ENCODE measurements at places on chromosomes 16 and 17. TPM values are rescaled to one million over a fixed set of nuclear protein-coding genes. Genes with fewer than 3 reads are reported as not detected.

The CD300LG gene
- 9.4 TPM for total RNA-seq

The SLFN12L gene
- 1.7 TPM for total RNA-seq

GRCh38 chr17:55053855-55054254 is 85.3 kb downstream of the STXBP4 start:
- DNase-seq, result no peak

- DNase-seq, result peak; percentile 84
Measured at GRCh38 chr16:4402439-4403132, 13.8 kb downstream of the CORO7 start.

GRCh38 chr16:84237994-84238750 is 1.6 kb downstream of the KCNG4 start:
- DNase-seq, result no peak

- DNase-seq, result no peak
Measured at GRCh38 chr16:11354407-11354732, 9.1 kb downstream of the RMI2 start.

GRCh38 chr16:30725418-30725792 is 22.8 kb upstream of the PHKG2 start:
- no peak for DNase-seq

The HOXB8 gene
- total RNA-seq, result not detected

The TP53I13 gene
- total RNA-seq, result 65.5 TPM

GRCh38 chr16:9061358-9061813 is 30.1 kb upstream of the HAPSTR1 start:
- DNase-seq, result no peak

The MYH1 gene
- 0.04 TPM for total RNA-seq

GRCh38 chr17:66627985-66628384 is 206.9 kb upstream of the CACNG5 start:
- DNase-seq, result no peak

DNA sequence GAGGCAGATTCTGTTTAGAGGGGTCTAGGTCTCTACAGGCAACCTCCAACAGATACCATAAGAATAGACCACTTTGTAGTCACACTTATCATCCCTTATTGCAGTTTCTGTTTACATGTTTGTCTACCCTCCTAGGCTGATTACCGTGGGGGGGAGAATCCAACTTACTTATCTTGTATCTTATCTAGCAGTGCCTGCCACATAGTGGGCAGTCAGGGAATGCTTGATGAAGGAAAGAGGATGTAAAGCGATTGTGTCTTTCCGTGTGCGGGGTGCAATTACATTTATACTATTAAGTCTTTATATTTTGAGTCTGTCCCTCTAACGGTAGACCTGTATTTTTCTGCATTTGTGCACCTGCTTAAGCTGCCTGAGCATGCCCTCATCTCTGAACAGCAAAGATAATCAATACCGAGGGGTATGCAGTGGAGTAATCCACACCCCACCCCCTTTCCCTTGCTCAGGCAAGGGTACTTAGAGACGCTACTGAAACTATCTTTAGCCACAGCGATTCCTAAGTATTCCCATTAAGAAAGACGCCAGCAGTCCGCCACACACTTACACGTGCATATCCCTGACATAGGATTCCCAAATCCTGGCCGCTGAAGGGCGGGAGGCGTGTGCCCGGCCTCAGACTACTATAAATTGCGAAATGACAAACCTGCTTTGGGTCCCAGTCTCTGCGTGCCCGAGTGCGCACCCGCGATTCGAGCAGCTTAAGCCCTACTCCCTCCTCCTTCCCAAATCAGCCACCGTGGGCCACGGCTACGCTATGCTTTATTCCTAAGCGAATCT is 635 bp upstream of the AATF start:
- DNase-seq, result no peak

DNA sequence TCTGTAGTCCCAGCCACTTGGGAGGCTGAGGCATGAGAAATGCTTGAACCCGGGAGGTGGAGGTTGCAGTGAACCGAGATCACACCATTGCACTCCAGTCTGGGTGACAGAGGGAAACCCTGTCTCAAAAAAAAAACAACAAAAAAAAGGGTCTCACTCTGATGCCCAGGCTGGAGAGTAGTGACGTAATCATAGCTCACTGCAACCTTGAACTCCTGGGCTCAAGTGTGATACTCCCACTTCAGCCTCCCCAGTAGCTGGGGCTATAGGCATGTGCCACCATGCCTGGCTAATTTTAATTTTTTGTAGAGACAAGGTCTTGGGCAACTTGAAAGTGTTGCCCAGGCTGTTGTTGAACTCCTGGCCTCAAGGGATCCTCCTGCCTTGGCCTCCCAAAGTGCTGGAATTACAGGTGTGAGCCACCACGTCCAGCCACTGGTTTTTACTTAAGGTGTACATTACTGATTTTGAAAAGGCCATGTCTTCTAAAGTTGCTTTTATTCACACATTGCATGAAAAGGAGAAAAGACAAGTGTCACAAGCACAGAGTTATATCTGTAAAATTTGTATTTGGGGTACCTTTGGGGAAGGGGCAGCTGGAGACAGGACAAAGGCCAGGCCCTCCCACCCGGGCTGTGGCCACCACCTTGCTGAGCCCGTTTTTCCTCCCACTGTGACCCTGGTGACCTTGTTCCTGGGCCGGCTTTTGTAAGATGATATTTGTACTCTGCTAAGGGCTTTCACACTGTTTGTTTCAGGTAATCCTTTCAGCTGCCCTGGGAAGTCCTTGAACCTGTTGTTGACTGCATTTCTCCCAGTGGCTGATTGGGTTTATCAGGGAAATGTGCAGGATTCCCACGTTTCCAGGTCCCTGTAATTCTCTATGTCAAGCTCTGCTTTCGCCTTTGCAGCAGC is 11.5 kb downstream of the GPT2 start:
- no peak for DNase-seq

- DNase-seq, result no peak
Measured at GRCh38 chr16:87382023-87382785, 1.4 kb downstream of the FBXO31 start.

GRCh38 chr17:71983828-71984227 is 137.0 kb upstream of the SOX9 start:
- DNase-seq, result no peak

DNA sequence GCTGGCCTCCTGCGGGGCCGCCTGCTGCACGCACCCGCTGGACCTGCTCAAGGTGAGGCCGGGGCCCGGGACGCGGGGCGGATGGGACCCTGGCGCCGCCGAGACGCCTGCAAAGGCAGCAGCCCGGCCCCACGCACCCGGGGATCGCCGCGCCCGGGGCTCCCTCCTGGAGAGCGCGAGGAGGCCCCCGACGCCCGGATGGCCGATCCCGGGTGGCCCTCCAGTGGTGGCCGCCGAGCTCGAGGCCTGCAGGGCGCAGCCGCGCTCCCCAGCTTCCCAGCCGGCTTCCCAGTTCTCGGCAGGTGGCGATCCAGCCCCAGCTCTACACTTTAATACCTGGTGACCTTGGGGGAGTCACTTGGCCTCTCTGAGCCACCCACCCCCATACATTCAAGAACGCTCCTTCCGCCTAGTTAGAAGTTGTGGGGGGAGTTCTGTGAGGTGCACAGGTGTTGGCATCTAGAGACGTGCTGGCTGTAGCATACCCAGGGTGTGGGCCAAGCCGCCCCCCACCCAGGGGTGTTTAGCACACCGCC is 452 bp downstream of the SLC25A10 start:
- DNase-seq, result no peak

DNA sequence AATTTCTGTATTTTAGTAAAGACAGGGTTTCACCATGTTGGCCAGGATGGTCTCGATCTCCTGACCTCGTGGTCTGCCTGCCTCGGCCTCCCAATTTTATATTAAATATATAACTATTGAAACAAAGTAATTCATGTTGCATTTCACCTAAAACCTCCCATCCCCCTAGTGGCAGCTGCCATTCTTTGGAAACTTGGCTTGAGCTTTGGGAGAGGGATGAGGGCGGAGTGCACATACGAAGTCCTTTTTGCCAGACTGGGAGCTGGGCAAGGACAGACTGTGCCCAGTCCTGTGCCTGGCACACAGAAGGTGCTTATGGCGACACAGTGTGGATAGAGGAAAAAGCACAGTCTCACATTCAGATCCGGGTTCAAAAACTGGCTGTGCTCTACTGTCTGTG is 83.8 kb downstream of the NETO2 start:
- DNase-seq, result no peak

GRCh38 chr17:71727292-71727691 is 393.5 kb upstream of the SOX9 start:
- DNase-seq, result no peak

GRCh38 chr16:82651921-82652601 is 25.3 kb downstream of the CDH13 start:
- DNase-seq, result no peak

DNA sequence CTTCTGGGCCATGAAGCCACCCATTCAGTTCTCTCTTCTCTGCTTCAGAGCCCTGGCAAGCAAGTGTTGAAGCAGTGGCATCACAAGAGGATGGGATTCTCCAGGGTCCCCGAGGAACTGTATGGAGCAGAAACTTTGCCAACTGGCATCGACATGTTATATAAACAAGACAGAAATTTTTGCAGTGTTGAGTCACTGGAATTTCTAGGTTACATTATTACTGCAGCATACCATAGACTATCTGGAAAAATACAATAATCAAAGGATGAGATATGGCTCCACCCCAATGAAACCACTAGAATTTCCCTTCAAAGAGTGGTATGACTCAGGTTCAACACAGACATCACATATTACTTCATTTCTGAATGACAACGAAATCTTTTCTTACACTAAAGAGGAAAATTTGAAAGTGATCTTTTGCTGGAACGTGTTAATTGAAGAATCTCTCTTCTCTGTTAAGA is 343.0 kb upstream of the DYNLRB2 start:
- DNase-seq, result no peak

The CRYBA1 gene
- total RNA-seq, result not detected

GRCh38 chr16:11301645-11302501 is 20.7 kb upstream of the PRM1 start:
- no peak for DNase-seq

The NPIPA1 gene
- 28.9 TPM for total RNA-seq

DNA sequence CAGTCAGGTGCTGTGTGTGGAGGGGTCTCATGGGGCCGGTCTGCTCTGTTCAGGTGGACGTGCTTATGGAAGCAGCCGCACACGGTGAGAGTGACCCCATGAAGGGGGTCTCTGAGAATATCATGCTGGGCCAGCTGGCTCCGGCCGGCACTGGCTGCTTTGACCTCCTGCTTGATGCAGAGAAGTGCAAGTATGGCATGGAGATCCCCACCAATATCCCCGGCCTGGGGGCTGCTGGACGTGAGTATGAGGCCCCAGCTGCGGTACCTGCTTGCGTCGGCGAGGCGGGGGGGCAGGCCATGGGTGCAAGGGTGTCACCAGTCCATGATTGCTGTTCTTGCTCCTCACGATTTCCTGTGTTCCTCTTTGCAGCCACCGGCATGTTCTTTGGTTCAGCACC is 27.9 kb downstream of the POLR2A start:
- DNase-seq, result no peak

The PRDM7 gene
- not detected for total RNA-seq

The TMEM204 gene
- 15.8 TPM for total RNA-seq

The GRIN2A gene
- 2.8 TPM for total RNA-seq

- DNase-seq, result no peak
Measured at GRCh38 chr16:86303787-86304678, 206.3 kb upstream of the FOXF1 start.

DNA sequence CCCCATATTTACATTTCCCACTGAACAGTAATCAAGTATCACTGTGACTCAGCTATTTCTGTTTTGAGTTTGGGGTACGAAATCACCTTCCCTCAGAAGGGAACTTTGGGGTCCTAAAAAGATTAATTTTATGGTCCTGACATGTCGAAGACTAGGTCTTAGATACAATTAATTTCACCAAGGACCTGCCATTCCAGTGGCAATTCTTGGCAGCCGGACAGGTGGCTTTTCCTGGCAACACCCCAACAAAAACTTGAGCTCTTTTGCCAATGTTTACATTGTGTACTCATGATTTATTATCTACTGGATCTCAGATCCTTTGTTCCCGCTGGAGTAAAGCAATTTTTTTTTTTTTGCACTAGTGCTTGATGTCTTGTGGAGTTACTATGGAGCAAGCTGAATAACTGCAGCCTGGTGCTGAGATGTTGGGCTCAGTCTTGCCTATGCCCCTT is 14.4 kb downstream of the SLFN5 start:
- DNase-seq, result no peak

- no peak for DNase-seq
Measured at GRCh38 chr17:73208139-73208827, 15.4 kb downstream of the COG1 start.

The GNG13 gene
- not detected for total RNA-seq

GRCh38 chr17:71202449-71202848 is 918.4 kb upstream of the SOX9 start:
- no peak for DNase-seq

- no peak for DNase-seq
Measured at GRCh38 chr17:73103641-73104335, 11.3 kb upstream of the SLC39A11 start.

DNA sequence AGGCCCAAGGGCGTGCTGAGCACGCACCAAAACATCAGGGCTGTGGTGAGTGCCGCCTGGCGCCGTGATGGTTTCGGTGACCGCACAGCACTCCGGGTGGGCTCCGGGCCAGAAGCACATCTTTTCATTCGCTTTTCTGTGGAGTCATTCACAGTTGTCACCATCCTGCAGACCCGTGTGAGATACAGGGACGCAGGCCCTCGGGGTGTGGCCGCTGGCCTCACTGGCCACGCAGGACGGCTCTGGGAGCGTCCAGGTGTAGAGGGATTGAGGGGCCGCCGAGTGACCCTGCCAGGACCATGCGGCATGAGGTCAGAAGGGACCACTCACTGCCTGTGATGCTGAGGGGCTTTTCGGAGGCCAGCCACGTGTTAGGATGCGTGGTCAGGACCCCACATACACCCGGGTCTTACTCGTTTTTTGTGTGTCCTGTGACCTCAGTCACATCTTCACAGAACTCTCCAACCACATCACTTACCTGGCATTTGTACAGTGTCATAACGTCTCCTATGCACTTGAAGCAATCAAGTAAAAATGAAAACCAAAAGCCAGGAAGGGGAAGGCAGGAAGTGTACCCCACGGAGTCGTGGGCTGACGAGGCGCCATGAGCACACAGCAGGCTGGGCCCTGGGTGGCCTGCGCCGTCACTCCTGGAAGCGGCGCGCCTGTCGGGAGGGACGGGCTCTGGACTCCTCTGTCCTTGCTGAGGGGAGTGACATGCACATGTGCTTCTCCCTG is 7.8 kb downstream of the ACSF3 start:
- DNase-seq, result peak; percentile 20

- DNase-seq, result no peak
Measured at GRCh38 chr16:49923411-49923810, 67.5 kb upstream of the ZNF423 start.
